ENCODE measurements at places on chromosomes 13 and 19.

GRCh38 chr13:33514362-33514761, 228.8 kb upstream of the STARD13 start:
- DNase-seq: no peak

DNA sequence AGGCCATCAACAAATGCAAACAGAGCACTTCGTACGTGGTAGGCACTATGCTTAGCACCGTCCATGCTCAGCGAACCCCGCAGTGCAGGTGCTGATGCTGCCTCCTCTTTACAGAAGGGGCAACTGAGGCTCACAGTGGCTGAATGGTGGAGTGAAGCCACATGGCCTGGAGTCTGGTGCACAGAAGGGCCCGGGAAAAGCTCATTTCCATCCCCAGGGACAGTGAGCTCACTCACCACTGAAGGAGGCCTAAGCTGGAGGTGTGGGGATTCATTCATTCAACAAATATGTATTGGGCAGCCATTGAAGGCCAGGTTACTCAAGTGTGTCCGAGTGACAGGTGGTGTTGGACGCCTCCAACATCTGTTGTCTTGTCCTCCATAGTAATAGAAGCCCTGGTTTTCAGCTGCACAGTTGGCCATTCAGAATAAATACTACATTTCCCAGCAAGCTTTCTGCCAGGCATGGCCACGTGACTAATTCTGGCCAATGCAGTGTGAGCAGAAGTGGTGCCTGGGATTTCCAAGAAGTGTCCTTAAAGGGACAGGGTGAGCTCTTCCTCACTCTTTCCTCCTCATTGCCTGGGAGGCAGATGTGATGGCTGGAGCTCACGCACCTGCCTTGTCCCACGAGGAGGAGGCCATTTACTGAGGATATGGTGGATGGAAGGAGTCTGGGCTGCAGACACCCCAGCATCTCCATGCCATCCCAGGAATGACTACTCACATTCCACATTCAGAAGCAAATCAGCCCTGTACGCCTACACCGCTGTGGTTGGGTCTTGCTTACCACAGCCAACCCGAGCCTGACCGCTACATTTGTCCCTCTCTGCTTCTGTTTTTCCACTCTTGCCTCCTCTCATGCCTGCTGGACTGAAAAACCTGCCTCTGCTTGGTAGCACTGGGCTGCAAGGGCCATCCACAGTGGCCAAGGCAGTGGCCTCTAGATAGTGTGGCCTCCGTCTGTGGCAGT, 2.3 kb upstream of the ZNRF4 start:
- peak; percentile 63 for DNase-seq

DNA sequence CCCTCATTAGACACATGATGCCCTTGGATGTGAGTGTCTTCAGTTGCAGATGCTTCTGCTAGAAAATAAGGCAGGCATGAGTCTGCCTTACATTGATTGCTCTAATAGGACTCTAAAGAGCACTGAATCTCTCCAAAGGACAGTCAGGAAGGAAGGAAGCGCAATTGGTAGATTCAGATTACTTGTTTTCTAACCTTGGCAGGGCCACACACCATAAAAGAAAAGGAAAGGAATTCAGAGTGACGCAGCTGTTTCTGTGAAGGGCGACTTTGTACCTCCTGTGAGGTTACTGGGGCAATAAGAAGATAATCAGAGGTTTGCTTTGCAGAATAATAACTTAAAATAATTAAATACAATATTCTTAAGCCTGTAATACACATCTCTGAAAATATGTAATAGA, 48.0 kb downstream of the FRY start:
- no peak for DNase-seq

- DNase-seq: no peak
Measured at GRCh38 chr19:41427647-41428480, 690 bp upstream of the B3GNT8 start.

GRCh38 chr13:77055158-77055557, 28.2 kb upstream of the FBXL3 start:
- no peak for DNase-seq

DNA sequence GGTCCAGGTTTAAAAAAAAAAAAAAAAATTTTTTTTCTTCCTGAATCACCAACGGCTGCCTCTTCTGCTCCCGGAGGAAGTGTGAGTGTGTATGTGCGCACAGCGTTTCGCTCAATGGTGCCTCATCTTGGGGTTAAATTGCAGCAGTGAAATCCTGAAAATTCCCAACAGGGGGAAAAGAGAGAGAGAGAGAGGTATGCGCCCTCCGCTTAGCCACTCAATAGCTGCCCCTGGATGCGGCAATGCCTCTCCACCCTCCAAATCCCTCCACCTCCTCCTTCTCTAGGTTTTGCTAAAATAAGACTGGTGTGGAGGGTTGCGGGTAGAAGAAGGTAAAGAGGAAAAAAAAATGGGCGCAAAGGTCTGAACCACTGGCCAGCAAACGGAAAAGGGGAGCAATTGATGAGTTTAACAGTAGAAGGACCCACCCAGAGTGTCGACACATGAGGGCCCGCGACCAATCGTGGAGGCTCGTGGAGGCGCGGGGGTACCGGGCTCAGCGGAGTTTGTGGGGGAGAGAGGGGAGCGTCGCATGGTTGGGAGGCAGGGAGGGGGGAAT, 853 bp upstream of the CACNA1A start:
- DNase-seq: no peak

DNA sequence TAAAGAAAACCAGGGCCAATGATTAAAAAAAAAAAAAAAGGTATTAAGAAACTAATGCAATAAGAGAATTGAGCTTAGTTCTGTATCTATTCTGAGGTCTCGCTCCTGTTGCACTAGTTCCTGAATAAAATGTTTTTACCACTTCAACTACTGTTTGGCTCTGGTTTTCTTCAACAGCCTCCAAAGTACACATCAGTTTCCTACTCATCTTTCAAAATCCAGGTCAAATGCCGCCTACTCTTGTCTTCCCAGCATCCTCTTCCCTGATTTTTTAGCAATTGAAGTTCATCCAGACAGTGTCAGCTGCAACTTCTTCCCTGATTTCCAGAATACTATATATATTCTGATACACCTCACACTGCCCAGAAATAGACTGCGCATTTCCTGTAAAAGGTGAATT, 1.4 kb upstream of the RCBTB1 start:
- no peak for DNase-seq

DNA sequence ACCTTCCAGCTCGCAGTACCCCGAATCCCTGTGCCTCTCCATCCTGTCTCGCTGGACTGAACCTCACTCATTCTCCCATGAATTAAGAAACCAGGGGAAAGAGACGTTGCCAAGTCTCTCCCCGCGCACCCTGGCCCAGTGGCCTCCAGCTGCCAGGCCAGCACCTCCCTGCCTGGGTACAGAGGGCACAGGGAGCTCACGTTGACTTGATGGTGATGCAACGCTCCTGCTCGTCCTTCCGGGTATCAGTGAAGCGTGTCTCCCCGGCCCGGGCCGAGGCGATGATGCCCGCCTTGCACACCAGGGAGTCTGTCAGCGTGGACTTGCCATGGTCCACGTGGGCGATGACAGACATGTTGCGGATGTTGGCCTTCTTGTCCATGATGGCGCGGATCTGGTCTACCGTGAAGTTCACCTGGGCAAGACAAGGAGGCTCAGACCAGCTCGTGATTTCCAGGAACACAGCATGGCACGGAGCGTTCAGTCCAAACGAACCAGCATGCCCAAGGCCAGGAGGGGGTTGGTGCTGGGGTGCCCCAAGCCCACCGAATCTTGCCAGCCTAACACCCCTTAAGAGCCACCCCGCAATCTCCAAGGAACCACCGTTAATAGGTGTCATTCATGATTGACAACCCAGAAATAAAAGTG, 1.2 kb downstream of the EEF2 start:
- DNase-seq: no peak

DNA sequence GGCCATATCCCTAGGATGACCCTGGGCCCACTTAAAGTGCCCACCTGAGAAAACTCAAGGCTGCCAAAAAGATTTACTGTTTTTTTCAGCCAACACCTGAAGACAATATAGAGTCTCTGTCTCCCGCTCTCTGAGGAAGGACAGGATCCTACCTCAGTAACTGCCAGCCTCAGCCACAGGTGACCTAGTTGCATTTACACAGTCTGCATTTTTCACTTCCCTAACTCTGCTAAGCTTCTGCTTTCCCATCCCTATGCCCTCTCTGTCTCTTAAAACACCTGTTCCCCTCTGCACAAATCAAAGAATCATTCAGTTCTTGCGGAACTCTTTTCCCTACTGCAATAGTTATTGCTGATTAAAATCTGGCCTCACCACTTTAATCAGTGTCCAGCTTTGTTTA, 609.5 kb downstream of the UQCRFS1 start:
- DNase-seq: no peak

DNA sequence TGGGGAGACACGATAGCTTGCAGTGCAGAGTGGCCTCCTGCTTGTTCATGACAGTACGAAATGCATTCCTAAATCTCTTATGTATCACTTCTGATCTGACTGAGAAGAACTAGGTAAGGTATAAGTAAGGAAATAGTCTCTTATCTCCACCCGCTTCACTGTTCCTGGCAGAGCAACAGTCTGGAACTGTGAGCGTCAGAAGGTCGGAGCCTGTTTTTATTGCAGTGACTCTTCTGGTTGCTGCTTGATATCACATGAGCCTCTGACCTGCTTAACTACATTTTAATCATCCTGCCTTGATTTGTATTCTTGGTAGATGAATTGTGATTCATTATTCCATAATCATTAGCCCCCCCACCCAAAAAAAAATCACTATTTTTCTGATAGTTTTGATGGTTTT, 69.0 kb downstream of the COL4A2 start:
- DNase-seq: no peak

DNA sequence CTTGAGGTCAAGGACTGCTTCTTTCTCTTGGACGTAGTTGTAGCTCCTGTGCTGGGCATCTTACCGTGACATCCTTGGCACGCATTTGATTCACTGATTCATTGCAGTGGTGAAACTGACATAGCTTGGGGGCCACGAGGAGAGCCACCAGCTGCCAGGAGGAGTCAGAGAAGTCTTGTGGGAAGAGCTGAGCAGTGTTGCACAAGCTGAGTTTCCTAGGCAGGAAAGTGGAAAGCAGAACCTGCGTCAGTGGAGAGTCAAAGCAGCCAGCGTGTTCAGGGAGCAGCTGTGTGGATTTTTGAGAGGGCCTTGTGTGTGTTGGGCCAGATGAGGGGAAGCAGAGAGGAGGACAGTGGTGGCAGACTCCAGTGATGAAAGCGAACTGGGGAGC, 5.3 kb upstream of the GPR183 start:
- no peak for DNase-seq

- no peak for DNase-seq
Measured at GRCh38 chr19:52638601-52639000, 446 bp upstream of the ZNF83 start.

GRCh38 chr13:77349365-77349764, 22.5 kb upstream of the MYCBP2 start:
- DNase-seq: no peak

GRCh38 chr13:100234524-100235136, 145.7 kb downstream of the PCCA start:
- DNase-seq: no peak

DNA sequence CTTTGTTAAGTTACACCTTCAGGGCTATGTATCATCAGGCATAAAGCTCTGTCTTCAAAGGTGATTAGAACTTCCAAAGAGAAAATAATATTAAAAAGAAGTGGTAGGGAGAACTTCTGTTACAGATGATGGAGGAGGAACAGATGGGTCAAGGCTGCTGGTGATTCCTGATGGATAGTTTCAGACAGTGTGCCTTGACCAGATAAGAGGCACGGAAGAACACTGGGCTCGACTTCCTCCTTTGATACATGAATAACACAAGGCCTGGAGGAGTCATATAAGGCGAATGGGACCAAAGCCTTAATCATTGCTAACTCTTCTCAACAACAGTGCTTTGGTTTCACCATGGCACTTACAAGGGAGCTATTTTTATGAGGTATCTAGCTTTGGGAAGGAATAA, 128.1 kb upstream of the RXFP2 start:
- DNase-seq: no peak

DNA sequence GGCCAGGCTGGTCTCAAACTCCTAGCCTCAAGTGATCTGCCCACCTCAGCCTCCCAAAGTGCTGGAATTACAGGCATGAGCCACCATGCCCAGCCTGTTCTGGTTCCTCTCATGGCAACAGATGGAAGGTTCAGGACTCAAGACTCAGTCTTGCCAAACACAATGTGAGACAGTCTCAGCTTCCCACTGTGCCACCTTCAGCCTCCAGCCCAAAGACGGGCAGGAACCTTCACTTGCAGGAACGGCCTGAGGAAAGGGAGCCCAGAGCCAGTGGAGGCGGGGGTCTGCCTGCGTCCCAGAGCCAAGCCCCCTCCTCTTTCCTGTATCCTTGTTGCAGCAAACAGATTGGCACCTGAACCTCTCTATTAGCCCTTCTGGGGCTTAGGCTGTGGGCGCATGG, 2.9 kb upstream of the CHST8 start:
- DNase-seq: no peak

GRCh38 chr13:47718556-47718955, 282.5 kb downstream of the SUCLA2 start:
- DNase-seq: no peak
